HuH-7 (cell line): ENCODE measurements at places on chromosomes 3 and 15.

DNA sequence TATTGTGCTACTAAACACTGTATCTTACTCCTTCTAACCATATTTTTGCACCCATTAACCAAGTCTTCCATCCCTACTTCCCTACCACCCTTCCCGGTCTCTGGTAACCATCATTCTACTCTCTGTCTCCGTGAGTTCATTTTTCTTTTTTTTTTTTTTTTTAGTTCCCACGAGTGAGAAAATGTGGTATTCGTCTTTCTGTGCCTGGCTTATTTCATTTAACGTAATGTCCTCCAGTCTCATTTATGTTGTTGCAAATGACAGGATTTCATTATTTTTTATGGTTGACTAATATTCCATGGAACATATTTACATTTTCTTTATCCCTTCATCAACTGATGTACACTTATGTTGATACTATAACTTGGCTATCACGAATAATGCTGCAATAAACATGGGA lies 31.7 kb downstream of the TJP1 start:
- DNase-seq, result no peak

GRCh38 chr3:135444058-135444457 lies 521.5 kb upstream of the PPP2R3A start:
- no peak for DNase-seq

- no peak for DNase-seq
Measured at GRCh38 chr3:65573548-65574116, 465.1 kb downstream of the MAGI1 start.

DNA sequence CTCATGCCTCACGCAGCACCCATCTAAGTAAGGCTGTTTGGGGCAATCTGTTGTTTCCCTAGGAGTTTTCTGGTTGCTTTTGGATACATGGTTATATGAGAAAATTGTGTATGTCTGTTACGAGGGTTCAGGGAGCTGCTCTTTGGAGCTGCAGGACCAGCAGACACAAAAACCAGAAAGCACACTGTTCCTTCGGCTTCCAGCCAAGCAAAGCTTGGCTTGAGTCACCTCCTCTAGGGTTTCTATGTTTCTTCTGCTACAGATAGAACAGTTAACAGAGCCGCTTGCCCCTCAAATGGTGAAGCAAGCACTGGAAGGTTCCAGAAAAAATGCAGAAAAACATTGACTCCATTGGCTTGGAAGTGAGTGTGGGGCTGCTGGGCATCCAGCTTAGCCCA lies 49.2 kb upstream of the CTDSPL start:
- no peak for DNase-seq

- peak; percentile 96 for DNase-seq
Measured at GRCh38 chr3:48739955-48740823, 23.2 kb upstream of the IP6K2 start.

DNA sequence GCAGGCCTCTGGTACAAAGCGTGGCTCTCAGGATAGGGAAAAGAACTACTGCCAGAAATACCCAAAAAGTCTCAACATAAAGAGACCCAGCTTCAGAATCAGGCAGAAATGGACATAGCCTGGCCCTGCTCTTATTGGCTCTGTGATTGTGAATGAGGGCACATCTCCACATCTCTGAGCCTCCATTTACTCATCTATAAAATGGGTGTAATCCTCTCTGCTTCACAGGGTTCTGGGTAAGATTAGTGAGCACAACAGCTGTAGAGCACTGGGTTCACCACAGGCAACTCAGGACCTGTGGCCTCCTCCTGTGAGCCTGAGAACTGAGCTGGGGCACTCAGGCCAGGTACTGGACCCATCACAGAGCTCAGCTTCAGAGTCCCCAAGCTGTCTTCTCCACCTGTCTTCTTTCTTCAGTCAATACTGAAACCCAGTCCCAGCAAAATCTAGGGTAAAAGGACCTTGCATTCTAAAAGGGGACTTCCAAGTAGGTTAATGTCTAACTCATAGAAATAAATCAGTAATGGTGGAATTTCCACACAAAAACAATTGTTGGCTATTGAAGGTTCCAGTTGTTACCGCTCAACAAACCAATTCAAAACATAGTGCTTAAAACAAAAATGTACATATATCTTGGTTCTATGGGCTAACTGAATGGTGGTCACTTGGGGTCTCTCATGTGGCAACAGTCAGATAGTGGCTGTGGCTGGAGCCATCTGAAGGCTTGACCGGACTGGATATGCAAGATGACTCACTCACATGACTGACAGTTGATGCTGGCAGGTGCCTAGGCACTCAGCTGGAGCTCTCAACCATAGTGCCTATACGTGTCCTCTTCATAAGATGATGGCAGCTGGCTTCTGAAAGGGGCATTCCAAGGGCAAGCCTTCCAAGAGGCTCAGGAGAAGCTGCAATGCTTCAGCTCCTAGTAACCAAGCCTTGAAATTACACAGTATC lies 47.3 kb downstream of the TRIM42 start:
- DNase-seq, result no peak

GRCh38 chr3:172061724-172062184 lies 22.4 kb downstream of the FNDC3B start:
- no peak for DNase-seq

GRCh38 chr15:60961541-60962485 lies 267.3 kb downstream of the RORA start:
- no peak for DNase-seq

DNA sequence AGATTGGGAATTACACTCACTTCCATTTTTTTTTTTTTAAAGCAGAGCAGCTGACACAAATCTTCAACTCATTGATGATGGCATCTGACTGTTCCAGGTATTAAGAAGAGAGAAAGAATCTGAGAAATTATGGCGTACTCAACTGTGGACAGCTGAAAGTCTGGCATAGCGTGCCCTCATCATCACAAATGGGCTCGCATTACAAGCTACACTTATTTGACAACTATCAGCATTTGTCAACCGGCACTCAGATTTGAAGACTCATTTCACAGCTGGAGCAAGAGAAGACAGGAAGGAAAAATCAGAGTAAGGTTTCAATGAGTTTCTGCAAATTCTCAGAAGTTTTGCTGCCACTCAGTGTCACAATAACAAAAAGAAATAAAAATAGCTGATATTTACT lies 235.9 kb downstream of the ATP8B4 start:
- DNase-seq, result no peak

- no peak for DNase-seq
Measured at GRCh38 chr3:56894881-56895431, 93.2 kb upstream of the ARHGEF3 start.

DNA sequence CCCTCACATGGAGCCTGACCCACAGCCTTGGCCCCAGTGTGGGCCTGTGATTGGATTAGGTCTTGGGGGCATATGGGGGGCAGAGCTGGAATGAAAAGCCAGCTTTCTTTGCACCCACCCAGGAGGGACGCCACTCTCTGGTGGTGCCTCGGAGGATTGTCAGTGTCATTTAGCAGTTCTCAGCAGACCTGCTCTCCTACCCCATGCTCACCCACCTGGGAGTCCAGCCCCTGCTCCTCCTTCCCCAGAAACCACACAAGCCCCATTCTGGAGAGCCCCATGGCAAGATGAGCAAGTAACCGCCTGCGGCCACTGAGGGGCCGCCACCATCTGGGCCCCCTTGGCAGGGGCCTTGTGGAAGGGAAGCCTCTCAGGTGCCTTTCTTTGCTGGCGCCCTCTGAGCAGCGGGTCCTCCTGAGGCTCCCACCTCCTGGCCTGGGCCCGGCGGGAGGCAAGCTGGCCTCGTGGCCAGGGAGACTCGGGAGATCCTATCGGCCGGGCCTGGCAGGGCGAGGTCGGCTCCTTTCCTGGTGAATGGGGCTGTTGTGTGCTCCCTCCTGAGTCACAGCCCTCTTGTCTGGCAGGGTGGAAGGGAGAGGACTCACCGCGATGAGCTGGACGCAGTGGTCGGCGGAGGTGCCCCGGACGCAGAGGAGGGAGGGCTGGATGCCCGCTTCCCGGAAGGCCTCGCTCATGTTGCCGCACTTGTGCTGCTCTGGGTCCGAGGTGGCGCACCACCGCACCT lies 2.3 kb downstream of the MELTF start:
- DNase-seq, result peak; percentile 12

DNA sequence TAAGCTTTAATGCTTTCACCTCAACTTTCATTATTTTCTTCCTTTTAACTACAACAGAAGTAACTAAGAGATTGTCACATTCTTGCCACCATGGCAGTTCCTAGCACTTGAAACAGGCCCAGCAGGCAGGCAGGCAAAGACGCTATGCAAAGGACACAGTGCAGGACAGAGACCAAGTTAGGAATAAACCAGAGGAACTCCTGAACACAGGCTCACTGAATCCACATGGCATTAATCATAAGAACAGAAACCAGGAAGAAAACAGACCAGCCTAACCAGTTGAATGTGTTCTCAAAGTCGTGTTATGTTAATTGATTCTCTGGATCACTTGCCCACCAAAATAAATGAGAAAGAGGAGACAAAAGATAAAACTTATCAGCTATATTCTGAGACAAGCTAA lies 397.6 kb downstream of the TBL1XR1 start:
- no peak for DNase-seq

- no peak for DNase-seq
Measured at GRCh38 chr3:111967068-111967467, 11.8 kb upstream of the ABHD10 start.

DNA sequence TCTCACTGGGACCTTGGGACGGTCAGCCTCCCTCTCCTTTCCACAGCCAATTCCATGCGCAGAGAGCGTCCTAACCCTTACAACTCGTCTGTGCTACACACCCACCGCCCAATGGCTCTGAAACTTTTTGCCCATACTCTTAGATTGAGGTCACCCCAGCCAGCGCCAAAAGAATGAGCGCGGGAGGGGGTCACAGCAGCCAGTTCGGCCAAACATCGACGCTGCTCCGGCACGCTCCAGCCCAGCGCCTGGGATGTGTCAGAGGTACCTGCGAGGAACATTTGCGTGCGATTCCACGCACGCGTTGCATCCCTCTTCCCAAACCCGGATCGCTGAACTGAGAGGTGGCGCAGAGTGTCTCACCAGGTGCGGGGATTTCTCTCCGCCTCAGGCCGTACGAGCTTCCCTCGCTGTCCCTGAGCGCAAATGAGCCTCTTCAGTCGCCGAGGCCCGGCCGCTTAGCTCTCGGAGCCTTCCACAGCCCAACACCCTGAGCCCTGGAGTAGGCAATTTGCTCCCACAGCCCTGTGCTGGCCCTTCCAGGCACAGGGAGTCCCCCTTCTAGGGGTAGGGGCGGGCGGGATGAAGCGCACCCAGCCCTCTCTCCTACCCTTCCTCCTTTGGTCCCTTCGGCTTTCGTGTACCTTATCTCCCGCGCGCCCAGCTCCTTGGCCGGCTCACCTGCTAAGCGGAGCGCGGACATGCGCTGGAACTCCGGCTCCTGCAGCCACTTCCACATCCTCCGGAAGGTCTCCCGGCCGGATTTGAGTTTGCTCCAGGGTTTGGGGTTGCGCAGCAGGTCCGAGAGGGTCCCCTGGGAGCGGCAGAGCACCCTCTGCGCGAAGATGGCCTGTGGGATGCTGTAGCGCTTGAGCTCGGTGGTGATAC lies 1.8 kb downstream of the ONECUT1 start:
- peak; percentile 50 for DNase-seq

DNA sequence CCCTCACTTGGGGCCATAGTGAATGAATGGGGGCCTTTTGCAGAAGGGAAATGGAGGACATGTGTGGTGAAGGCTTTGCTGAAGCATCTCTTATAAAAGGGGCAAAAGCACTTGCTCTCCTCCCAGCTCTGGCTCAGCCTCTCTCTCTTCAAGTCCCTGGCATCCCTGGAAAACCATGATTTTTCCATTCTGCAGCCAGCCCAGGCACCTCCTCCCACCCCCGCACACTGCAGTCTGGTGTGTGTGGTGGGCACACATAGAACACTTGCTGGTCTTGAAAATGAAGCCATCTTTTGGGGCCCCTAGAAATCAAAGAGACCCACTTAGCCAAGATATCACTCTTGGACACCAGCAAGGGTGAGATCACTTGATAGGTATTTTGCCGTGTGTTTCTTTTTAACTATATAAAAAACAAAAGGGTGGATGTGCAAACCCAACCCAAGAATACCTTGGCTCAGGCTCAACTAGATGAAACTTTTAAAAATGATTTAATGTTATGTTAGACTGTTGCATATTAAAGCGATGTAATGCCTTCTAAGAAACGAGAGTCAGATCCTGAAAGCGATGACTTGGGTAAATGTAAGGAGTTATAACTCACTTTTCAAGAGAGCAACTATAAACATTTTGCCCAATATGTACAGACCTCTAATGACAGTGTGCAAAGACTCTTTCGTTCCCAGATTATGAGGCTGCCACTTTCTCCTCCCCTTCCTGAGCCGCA lies 16.4 kb upstream of the ALDH1A3 start:
- no peak for DNase-seq

GRCh38 chr3:188571531-188572095 lies 417.7 kb downstream of the LPP start:
- no peak for DNase-seq

DNA sequence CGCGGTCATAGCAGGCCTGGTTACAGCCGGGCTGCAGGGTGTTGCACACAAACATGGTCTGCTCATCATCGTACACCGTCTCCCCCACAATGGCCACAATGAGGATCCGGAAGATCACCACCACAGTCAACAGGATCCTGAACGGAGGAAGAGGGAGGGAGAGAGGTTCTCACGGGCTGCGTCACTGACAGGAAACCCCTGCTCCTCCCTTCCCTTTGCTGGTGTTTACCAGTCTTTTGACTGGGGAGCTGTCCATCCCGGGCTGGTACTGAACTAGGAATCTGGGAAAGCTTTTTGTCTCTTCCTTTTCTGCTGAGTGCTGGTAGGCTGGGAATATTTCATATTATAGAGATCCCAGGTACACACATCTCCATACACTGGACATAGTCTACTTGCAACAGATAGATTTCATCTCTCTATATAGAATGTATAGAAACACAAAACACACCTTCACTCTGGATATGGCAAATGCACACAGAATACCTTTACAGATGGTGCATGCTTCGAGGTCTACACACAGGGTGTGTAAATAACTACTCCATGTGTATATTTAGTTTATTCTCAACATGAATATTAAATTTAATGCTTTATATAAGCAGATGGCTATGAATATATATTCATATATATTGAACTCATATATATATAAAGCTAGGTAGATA lies 1.4 kb downstream of the GJD2 start:
- DNase-seq, result peak; percentile 37

DNA sequence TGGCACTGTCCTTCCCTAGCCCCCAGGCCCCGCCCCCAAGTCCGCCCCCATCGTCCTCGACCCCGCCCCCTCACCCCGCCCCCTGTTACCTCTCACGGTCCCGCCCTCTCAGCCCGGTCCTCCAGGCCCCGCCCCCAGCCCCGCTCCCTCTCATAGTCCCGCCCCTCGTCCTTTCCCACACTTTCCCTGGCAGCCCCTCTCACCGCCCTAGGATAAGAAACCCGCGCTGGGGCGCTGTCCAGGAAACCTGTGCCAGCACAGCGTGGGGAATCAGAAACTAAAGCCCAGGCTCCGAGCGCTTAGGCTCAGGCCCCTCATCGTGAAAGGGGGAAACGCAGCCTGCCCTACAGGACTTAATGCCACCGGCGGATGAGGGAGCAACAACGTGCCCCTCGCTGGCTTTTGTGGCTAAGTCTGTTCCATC lies 20.9 kb downstream of the TRPM1 start:
- DNase-seq, result no peak

DNA sequence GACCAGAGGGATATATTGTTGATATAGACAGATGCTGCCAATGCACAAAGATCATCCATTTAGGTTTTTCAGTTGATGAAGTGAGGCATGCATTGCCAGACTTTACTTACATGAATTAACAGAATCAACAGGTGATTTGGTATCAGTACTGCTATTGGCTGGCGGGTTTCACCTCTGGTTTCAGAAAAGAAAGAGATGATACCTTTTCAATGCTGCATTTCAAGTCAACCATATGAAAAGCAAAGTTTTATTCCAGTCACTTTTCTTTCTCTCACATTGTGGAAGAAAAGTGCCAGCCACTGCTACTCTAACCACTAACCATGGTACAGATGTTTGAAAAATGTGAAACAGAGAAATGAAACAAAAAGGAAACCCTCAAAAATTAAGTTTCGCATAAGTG lies 289.1 kb downstream of the TIGIT start:
- DNase-seq, result no peak
